ENCODE measurements at places on chromosomes 5 and 9.

- no peak for DNase-seq
Observed at GRCh38 chr9:107621436-107621835, 131.9 kb upstream of the KLF4 start.

- no peak for DNase-seq
Observed at GRCh38 chr5:116681334-116682013, 106.9 kb upstream of the SEMA6A start.

DNA sequence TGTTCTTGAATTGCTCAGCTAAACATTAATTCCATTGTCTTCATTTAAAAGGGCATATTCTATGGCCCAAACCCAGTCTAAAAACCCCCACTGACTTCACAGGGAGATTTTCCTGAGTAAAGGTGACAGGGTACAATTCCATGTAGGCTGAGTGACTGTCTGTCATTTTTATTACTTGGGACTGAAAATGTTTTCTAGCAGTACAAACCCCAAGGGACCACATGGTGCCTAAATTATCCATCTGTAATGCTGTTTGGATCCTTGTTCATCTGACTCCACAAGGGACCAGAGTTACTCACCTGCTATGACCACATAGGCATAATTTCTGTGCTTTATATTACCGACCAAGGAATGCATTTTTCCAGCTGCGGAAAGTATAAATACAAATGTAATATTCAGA lies 349.1 kb downstream of the ZNF608 start:
- DNase-seq, result no peak

GRCh38 chr9:112078432-112078831 lies 96.7 kb downstream of the SUSD1 start:
- no peak for DNase-seq

DNA sequence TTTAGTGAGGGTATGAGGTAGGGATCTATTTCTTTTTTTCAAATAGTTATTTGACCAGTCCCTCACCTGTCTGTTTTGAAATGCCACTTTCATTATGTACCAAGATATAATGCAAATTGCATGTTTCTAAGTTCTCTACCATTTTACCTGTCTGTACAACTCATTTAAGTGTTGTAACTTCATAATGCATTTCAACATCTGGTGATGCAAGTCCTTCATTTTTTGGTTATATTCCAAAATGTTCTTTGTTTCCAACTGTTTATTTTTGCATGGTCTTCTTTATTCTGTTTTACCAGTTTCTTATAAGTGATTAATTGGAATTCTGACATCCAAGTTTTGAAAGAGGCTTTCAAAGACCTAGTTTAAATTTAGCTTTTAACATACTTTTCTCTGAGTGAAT lies 26.8 kb downstream of the TDRD7 start:
- peak; percentile 58 for DNase-seq

- DNase-seq, result no peak
Observed at GRCh38 chr5:67133776-67134175, 62.8 kb downstream of the CD180 start.

DNA sequence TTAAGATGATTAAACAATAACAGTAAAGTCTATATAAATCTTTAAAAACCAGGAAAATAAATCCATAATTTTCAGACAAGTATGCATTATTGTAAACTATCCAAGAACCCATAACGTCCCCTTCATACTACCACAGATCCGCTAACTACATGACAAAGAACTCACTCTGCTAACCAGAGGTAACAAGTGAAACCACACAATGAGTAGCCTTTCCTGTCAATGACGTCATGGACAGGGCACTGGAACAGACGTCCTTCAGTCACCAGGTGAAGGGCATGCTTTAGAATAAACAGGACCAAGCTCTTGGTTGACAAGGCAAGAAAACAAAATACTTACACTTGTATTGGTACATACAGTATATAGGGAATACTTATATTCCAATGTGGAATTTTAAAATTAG lies 45.2 kb downstream of the RNF130 start:
- DNase-seq, result peak; percentile 65

- no peak for DNase-seq
Observed at GRCh38 chr5:35487233-35488025, 130.2 kb upstream of the SPEF2 start.

DNA sequence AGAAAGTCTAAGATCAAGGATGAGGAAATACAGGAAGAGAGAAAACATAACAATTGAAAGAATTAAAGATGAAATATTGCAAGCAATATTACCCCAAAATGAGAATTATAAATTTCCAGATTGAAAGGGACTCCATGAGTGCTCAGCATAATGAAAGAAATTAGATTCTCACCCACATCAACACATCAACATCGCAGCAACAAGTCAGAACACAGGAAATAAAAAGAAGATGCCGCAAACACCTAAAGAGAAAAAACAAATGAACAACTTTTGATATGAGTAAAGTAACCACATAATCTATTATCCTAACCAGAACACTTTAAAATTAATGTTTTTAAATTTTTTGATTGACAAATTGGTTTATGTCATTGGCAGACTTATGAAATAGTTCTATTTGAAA lies 318.3 kb upstream of the PTGER4 start:
- DNase-seq, result no peak

- DNase-seq, result no peak
Observed at GRCh38 chr5:64526734-64527439, 21.1 kb downstream of the RGS7BP start.

DNA sequence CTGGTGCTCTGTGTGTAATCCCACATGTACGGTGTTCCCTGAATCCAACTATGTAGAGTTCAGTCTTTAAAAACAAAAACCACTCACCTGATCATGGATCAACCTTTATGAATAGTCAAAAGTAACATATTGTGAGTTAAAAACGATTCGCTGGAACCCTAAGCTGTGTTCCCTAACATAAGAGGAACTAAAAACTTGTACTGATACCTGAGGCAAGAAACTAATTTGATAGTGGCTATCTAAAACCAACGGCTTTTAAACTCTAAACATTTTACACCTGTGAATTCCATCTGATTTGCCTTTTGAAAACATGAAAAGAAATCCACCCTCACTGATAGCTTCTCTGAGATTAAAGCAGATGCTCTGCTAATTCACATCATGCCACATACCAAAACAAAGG lies 101.5 kb downstream of the DEPDC1B start:
- DNase-seq, result no peak

DNA sequence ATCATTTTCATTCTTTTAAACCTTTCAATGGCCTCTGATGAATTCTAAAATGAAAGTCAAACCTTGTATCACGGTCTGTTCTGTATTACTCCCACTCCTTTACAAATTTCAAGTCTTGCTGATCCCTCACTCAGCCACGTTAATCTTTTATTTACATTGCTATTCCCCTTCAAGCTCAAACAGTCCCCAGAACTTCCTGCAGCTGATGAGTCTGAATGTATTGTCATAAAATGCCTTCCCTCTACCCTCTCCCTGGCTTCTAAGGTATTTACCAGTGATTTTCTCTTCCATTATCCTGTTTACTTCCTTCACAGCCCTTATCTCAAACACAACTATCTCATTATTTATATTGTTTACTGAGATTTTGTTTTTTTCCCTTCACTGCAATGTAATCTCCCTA lies 562.3 kb upstream of the C9orf72 start:
- no peak for DNase-seq

DNA sequence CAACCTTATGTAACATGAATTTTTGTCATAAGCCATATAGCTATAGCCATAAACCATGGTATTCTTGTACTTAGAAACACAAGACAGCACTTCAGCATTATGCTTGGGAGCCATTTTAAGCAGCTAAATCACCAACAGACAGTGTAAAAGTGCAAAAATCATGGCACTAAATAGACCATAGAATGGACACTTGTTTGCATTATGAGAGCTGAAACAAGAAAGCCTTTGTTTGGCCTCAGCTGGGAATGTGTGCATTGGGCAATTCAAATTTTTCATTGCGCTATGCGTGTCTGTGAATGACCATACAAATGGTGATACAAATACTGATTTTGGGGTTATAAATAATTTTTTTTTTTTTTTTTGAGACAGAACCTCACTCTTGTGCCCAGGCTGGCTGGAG lies 23.7 kb downstream of the KDM4C start:
- DNase-seq, result peak; percentile 25

DNA sequence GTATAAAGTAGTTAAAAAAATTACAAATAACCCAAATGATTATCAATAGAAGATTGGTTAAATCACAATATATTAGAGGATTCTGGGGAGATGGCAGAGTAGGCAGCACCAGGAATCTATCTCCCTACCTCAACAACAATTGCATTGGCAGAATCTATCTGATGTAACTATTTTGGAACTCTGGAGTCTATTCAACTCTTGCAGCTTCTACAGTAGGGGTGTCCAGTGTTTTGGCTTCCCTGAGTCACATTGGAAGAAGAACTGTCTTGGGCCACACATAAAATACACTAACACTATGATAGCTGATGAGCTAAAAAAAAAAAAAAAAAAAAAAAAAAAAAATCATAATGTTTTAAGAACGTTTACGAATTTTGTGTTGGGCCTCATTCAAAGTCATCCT lies 29.2 kb upstream of the ECM2 start:
- no peak for DNase-seq

GRCh38 chr9:26437056-26437711 lies 455.4 kb downstream of the CAAP1 start:
- no peak for DNase-seq

- DNase-seq, result no peak
Observed at GRCh38 chr5:14834062-14834461, 37.5 kb downstream of the ANKH start.

GRCh38 chr5:6496636-6497035 lies 48.0 kb downstream of the UBE2QL1 start:
- no peak for DNase-seq

- no peak for DNase-seq
Observed at GRCh38 chr9:113997610-113998009, 80.5 kb downstream of the AMBP start.

- DNase-seq, result no peak
Observed at GRCh38 chr9:13919401-13919800, 394.5 kb downstream of the NFIB start.

GRCh38 chr5:92320446-92320845 lies 937.3 kb upstream of the ARRDC3 start:
- DNase-seq, result no peak

GRCh38 chr9:114259798-114260523 lies 62.9 kb upstream of the ORM1 start:
- no peak for DNase-seq

DNA sequence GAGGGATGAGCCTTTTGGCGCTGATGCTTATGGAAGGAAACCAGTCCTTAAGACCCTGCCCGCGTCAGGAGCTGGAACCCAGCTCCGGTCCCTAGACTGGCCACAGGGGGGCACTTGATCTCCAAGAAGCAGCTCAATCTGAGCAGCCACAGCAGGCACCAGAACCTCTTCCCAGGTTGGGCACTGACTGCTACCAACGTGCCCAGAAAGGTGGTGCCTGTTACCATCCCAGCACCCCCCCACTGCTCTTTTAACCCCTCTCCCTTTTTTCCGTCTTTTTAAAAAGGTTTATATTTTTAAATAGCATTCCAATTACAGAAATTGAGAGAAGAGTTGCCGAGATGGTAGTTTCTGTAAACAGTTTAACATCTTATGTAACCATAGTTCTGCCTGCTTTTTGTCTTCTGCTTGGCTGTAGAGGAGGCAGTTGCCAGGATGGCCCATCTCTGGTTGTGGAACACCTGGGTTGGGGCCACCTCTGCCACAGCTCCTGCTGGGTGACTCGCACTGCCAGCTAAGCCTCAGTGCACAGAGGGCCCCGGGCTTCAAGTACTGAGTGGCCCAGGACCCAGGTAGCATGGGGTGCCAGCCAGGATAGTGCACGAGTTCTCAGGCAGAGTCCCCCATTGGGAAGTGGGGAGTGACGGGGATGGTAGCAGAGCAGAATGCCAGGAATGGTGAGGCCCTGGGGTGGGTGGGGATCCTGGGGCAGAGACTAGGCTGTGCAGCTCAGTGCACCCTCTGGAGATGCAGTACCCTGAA lies 62.8 kb downstream of the PFDN1 start:
- peak; percentile 73 for DNase-seq

DNA sequence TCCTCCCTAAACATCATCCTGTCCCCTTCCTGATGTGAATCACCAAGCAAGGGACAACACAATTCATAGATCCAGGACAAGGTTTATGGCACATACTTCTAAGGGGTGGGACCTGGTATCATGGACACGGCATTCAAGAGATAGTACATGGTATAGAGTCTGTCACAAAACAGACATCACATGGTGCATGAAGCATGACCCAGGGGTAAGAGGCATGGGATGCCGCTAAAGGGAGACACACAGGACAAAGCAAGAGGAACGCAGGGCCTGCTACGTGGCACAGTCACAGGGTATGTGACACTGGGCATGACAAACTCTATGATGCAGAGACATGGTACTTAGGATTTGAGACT lies 20.7 kb downstream of the GSN start:
- DNase-seq, result no peak

GRCh38 chr5:169590602-169591001 lies 7.0 kb downstream of the SPDL1 start:
- DNase-seq, result no peak

GRCh38 chr5:89932771-89933181 lies 476.8 kb downstream of the CETN3 start:
- DNase-seq, result peak; percentile 63

GRCh38 chr5:5270958-5271785 lies 131.0 kb downstream of the ADAMTS16 start:
- DNase-seq, result peak; percentile 78

GRCh38 chr9:18626046-18626698 lies 152.2 kb downstream of the ADAMTSL1 start:
- DNase-seq, result no peak

DNA sequence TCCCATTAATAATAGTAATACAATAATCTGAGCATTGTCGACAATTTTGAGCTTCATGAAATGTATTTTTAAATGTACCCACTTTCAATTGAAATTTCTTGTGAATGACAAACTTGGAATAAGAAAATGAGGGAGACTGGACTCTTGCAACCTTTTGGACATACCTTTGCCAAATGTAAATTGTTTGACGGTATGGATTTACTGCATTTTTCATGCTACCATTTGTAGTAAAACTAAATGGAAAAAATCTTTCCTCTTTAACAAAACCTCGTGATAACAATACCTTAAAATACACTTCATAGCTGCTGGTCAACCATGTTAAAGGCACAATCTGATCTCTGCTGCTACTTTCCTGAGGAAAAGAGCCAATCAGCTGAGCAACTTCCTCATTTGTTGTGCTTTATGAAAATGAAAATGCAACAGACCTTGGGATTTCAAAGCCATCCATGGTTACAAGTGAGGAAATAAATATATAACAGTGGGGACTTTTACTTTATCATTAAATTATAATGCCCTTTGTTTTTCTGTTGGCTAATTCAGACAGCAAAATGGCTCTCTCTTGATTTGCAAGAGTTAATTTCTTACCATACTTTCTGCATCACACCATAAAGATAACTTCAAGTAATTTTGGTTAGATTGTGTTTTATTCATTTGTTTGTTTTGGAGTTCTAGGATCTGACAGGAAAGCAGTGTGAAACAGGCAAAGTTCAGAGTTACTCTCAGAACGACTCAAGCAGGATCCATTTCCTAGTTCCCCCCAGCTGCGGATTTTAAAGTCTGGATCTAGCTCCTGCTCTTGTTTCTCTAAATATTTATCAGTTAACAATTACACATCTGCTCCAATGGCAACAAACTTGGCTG lies 1.1 kb downstream of the ALDH1A1 start:
- no peak for DNase-seq

DNA sequence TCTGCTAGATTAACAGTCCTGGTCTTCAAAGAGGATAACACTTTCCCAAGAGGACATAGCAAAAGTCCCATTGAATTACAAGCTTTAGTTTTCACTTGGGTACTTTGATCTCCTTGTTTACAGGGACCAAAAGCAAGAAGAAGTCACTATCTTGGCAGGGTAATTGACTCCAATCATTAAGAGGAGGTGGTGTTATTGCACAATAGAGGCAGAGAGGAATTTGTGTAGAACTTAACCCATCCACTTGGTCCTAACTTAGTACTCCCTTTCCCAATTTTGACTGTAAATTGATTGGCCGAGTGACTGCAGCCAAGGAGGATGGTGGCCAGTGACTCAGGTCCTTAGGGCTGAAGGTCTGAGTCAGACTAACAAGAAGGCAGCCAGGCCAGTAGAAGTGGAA lies 9.3 kb upstream of the TRPC7 start:
- no peak for DNase-seq

Measured in fibroblast of pulmonary artery (primary cell).